ENCODE measurements at places on chromosomes 5 and 9. TPM values are rescaled to one million over a fixed set of nuclear protein-coding genes. Genes with fewer than 3 reads are reported as not detected.
A peak's percentile ranks its signal among the peaks of the same experiment; 100 is the strongest.

- no peak for DNase-seq
These were observed 72.3 kb downstream of the PAX5 start for GRCh38 chr9:36961561-36962325.

DNA sequence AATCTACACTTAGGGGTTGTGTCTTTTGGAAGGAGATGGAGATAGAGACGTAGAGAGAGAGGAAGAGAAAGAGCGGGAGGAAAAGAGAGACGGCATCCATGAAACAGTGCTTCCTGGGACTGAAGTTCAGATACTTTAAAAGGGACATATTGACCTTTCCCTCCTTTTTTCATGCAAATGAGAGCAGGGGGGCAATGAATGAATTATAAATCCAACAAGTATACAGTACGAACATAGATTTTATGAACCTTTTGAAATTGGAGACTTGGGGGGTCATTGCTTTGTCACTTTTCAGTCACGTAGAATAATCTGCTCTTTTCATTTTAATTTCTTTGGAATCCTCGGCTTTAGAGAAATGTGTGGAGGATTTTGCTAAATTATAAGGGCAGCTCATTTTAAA, 364.2 kb downstream of the MAT2B start:
- no peak for DNase-seq

DNA sequence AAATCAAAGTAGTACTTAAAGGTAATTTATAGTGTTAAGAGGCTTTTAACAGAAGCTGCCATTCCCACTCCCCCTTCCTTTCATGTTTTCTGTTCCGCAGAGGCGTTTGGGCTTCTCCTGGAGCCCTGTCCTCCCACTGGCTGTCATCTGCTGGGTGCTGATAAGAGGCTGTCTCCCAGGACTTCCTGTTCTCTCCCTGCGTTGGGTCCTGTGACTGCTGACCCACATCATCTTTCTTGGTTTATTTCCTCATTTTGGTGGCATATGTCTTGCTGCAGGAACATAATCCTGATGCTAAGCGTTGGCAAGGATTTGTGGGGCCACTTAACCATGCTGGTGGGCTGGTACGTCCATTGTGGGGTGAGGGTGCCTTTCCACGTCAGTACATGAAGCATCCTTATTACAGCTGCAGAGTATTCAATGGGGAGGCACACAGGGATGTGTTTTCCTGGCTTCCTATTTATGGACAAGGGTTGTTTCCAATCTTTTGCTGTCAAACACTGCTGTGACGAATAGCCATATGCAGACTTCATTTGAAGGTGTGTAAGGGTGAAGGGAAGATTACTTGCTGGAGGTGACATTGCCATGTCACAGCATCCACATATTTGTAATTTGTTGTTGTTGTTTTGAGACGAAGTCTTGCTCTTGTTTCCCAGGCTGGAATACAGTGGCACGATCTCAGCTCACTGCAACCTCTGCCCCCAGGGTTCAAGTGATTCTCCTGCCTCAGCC, 22.3 kb upstream of the RNF130 start:
- no peak for DNase-seq

GRCh38 chr9:98794802-98795201, 1.6 kb downstream of the ANKS6 start:
- DNase-seq = no peak

DNA sequence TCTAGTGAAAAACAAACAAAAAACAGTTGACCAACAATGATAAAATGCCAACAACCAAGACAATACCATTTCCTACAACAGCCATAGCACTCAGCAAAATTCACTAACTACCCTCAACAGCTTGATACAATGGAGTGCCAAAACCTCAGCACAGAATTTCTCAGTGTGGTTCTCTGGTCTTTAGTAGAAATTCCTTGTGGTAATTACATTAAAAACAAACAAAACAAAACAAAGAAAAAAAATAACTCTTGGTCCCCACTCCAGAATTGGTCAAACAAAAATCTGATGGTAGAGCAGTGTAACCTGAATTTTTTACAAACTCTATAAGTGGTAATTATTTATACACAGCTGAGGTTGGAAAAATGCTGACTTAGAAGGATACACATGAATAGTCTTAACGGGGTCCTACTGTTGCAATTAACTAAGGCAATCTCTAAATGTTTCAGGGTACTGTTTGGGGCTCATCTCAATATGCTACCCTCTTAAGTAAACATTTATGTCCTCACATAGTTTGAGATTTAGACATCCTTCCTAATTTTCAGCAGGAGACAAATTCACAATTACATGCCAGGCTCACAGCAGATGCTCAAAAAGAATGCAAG, 13.8 kb downstream of the CSNK1A1 start:
- DNase-seq = no peak

- DNase-seq = peak; percentile 16
These were observed 24.1 kb downstream of the PHF2 start for GRCh38 chr9:93600504-93600903.

DNA sequence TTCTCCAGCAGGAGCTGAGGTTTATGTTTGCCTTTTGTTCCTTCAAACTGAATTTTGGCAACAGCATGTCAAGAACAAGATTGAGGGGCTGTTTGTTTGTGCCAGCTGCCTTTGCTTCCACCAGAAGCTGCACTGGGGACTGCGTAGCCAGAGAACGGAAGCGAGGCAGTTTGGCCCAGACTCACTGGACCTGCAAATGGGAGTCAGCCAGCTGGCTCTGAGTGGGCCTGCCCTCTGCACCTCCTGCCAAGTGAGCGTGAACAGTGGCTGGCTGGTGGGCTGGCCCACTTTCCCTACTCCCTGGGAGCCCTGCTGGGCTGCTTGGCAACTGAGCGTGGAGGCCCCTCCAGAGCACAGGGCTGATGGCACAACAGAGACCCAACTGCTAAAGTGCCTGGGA, 111.6 kb downstream of the GALNT10 start:
- DNase-seq = no peak

- no peak for DNase-seq
These were observed 9.4 kb upstream of the SLC6A7 start for GRCh38 chr5:150180241-150181026.

DNA sequence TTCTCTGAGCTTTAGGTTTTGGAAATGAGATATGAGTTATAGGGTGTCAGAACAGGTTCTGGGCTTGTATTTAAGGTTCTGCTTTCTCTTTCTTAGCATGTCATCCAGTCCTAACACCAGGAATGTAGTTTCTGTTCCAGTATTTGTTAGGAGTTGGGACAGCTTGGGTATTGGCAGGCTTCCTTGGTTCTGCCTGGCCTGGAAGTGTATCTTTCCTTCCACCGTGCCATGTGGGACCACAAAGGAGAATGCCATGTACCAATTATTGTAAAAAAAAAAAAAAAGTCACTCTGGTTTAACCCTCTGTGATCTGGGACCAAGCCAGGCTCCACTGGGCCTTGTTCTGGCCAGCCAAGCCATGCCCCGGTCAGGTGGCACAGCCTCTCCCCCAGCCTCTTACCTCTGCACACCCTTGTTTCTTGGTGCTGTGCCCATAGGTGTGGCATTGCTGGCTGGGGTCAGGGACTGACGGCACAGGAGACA, 47.8 kb downstream of the ARHGAP26 start:
- DNase-seq = no peak

- DNase-seq = no peak
These were observed 1341.8 kb upstream of the CDH9 start for GRCh38 chr5:28380167-28380566.

- DNase-seq = no peak
These were observed 535 bp upstream of the NFIB start for GRCh38 chr9:14314424-14314928.

GRCh38 chr9:4831944-4832343, 39.2 kb downstream of the RCL1 start:
- DNase-seq = no peak

DNA sequence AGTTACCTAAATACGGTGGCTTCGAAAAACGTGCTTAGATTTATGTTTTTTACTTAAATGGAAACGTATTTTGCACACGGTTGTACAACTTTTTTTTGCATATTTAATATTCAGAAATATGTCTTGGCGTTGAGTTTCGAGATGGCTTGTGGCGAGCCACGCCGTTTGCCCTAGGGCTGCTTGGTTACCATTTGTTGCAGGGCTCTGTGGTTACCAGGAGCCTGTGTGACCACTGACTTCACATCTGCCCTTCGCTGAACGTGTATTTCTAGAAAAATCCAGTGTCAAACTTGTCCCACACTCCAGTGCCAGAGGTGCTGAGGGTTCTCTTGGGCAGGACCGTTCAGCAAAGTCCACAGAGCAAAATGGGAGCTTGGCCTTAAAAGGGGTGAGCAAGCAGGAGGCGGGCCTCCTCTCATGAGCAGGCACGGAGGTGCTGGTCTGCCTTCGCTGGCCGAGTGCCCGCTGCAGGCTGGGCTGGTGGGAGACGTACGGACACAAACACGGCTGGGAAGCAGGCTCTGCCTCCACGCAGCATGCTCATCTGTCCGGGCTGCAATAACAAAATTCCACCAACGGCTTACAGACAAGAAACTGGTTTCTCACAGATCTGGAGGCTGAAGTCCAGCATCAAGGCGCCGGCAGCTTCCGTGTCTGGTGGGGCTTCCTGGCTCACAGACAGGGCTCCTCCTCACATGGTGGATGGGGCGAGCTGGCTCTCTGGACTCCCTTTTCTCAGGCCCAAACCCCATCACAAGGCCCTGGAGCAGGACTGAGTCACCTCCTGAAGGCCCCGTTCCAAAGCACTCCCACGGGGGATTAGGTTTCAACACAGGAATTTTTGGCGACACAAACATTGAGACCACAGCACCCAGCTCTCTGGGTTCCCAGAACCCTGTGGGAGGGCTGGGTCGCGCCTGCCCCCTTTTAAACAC, 5.4 kb downstream of the MRPL36 start:
- DNase-seq = no peak

DNA sequence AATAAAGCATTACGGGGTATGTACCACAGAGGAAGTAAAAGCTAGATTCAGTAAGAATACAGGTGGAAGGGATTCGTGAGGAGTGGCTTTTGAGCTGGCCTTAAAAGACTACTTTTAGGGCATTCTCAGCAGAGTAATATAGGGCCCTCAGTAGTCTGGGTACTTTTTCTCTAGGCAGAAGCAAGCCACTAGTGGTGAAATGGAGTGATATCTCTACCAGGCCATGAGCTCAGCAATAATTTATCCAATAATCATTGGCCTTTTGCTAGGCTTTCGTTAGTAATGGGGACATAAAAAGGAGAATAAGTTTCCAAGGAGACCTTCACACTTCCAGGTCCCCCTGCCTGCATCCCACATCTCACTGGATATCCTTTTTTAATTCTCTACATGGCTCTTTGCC, 1.7 kb downstream of the POLR3G start:
- DNase-seq = no peak

DNA sequence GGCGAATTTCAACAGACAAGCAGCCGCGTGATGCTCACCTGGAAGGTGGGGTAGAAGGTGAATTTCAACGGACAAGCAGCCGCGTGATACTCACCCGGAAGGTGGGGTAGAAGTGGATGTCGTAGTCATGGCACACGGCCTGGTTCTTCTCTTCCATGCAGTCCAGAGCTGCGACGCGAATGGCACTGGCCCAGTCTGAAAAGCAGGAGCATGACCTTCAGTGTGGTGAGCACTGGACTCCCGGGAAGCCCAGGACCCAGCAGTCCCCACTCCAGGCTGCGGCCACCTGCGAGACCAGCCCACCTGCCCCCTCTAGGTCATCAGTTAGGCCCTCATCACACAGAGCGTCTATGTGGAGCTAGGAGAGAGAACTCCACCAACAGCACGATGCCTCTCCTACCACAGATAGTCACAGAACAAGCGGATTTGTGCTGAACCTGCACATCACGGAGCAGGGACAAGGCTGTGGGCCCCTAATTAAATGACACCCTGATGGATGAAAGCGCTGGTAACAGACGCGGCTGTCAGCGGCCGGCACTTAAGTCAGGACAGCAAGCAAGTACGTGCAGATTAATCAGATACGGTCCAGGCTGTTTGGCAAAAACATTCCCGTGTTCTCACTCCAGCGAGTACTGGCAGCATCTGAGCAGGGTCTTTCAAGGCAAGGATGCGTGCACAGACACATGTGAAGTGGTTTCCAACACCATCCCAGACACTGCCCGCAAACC, 18.8 kb downstream of the QSOX2 start:
- DNase-seq = no peak

DNA sequence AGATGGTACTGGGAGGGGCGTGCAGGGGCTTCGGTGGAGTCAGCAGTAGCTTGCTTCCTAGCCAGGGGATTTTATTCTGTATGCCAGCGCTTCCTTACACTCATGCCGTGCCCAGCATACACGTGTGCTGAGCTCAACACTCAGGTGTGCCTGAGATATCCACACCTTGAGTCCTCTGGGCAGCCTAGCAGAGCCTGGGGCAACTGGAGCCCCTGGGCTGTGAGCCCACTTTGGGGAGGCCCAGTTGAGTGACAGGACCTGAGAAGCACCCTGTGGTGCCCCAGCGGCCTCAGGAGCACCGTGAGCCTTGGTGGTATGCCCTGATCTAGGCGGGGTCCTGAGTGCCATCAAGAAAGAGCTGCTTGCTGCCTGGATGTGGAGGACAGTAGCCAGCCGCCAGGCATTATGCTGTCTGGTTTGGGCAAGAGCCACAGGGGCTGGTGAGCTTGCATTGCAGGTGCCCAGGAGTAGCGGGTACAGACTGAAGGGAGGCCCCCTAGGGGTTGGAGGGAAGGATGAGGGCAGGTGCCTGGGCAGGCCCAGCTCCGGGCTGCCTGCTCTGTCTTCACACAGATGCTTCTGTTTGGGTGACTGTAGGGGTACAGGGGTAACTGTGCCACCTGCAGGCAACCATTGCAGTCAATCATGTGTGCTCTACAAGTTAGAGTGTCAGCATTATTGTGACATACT, 42.9 kb downstream of the BNIP1 start:
- no peak for DNase-seq

DNA sequence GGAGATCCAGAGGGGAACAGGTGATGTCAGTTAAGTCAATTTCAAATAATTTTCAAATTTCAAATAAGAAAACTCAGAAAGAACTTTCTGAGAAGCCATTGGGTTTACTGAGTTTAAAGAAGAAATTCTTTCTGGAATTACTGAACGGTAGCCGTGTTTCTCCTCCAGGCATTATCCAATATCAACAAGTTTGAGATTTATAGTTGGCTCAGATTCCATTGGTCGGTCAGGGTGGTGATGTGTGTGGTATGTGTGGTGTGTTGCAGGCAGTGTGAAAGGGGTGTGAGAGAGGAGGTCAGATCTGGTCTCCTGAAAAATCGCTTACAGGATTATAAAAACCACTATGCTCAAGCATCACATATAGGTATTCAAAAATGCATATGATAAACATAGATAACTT, 60.1 kb downstream of the PDE4D start:
- no peak for DNase-seq

- no peak for DNase-seq
These were observed 16.4 kb downstream of the CD274 start for GRCh38 chr9:5466766-5467165.

Gene SVEP1
- total RNA-seq = not detected

Gene PDE6A
- total RNA-seq = not detected

Gene LRRTM2
- total RNA-seq = not detected

Gene FAM221B
- total RNA-seq = not detected

Gene PHF24
- total RNA-seq = not detected

Gene SLC28A3
- not detected for total RNA-seq

Gene NMUR2
- total RNA-seq = not detected

Gene HAND1
- total RNA-seq = not detected

Gene ZCCHC7
- 56.0 TPM for total RNA-seq

Gene SREK1
- total RNA-seq = 92.4 TPM

Gene SPEF2
- total RNA-seq = 13.7 TPM

Gene FOXI1
- not detected for total RNA-seq

Gene PCDHB10
- total RNA-seq = not detected

Gene GPX3
- not detected for total RNA-seq

Gene RGS7BP
- total RNA-seq = not detected
